ENCODE measurements at places on chromosomes 6 and 20.
A peak's percentile ranks its signal among the peaks of the same experiment; 100 is the strongest.

- DNase-seq, result no peak
Measured at GRCh38 chr20:20448881-20449280, 81.0 kb downstream of the INSM1 start.

DNA sequence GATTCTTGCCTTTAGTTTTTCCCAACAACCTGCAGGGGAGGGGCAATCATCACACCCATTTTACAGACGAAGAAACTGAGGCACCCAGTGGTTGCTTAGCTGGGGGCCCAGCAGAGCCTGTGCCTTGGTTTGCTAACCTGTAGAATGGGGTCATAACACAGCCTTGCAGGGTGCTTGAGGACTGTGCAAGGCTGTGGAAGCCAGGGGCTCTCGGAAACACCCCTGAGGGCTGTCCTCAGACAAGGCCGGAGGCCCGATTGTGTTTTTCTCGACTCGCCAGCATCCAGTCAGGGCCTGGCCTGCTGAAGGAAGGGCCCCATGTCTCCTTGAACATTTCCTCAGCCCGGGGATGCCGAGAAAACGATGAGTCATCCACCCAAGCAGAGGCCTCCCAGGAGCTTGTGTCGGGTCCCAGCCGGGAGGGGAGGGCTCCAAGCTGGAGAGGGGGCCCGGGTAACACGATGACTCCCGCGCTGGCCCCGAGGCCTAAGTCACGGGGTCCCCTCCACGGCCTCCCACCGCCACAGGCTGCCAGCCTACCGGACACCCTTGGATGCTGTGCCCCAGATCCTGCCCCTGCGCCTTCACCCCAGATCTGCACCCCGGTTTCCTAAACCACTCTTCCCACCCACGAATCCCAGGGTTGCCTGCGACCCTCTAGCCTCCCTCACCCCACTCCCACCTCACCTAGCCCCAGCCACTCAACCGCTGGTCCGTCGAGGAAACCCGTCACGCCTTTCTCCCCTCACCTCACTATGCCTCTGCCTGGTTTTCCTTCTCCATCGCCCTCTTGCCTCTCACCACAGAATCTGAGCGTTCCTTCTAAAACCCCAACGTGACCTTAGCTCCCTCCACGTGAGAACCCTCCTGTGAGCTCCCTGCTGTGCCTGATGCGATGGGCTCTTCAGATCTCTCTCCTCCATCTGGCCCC, 10.6 kb downstream of the NOL4L start:
- DNase-seq, result peak; percentile 58

- DNase-seq, result no peak
Measured at GRCh38 chr6:111211411-111212030, 124.2 kb downstream of the SLC16A10 start.

- DNase-seq, result no peak
Measured at GRCh38 chr6:5994999-5995657, 11.6 kb downstream of the NRN1 start.

GRCh38 chr20:52572687-52573086, 381.1 kb upstream of the ZFP64 start:
- DNase-seq, result no peak

DNA sequence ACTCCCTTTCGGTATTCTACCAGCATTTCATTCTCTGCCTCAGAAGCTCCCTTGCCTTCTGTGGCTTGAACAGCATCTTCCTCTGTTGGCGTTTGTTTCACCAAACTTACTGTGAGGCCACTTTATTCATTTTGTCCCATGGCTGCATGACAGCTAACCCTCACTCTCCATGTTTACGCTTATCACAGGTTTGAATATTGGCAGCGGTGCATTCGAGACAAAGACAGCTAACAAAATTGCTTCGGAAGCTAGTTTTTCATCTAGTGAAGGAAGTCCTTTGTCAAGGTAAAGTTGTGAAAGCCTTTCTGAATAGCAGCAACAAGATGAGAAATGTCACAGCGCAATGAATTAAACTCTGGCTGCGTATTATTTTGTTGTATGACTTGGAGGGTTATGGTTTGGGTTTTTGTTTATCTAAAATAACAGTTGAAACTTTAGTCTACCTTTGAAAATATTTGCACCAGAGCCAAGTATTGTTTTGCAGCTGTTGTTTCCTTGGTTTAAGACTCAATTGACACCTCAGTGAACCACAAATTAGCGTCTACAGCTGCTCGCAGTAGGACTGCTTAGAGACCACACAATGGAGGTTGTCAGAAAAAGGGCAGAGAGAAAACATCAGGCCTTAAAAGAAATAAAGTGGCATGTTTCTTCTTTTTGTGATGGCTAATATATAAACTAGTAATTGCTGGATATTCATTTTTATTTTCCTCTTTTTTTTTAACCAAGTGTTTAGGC, 70.4 kb upstream of the XRN2 start:
- no peak for DNase-seq

DNA sequence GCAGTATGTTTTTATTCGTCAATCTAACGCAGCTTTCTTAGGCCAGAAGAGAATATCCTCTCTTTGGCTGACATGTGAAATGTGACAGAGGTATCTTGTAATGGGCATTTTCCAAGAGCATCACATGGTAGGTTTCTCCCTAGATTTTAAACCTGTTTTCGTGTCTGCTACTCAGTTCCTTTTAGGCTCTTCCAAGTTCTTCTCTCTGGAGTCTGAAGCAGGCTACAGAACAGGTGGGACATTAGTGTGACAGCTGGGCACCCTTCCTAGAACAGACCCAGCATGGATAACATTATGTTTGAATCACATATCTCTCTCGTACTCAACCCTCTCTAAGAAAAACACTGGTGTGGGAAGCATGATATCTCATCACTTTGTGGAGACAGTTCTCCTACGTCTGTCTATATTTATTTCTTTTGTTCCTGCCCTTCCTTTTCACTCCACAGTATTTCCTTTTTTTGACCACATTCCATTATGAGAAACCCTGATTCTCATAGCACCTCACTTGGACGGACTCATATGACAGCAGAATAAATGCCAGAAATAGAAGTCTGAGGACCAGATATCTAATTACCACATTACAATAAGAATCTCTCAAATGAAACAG, 263.4 kb downstream of the NKAIN2 start:
- no peak for DNase-seq

DNA sequence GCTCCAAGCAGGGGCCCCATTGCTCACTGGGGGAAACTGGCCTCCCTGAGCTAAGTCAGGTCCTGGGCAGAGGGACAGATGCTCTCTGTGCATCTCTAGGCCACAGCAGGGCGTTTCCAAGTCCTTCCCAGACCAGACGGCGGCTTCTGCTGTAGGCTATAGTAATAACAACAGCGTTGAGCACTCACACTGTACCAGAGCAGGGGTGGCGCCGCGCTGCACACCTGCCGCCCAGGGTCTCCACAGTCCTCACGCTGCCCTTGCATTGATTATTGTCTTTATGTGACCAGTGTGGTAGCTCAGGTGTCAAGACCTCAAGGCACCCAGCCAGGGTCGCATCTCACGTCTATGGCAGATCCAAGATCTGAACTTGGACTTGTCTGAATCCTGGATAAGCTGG, 14.9 kb upstream of the CCN5 start:
- no peak for DNase-seq

- no peak for DNase-seq
Measured at GRCh38 chr6:133165235-133165634, 75.9 kb upstream of the EYA4 start.

DNA sequence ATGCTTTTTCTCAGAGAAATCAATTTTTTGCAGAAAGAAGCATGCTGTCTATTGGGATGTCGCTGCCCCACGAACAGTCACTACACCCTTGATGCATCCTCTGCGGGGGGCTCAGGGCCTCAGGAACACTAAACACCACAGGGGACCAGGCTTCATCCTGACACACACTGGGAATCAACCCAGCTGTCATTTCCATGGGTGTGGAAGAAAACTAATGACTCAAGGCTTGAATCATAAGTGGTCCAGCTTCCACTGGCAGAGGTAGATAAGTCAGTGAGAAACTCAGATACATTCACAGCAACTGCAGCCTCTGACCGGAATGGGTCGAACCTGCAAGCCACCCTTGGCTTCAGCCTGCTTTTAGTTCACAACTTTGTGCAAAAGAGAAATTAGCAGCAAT, 81.3 kb upstream of the SPTLC3 start:
- no peak for DNase-seq

- no peak for DNase-seq
Measured at GRCh38 chr20:32034581-32035425, 17.2 kb upstream of the HCK start.

GRCh38 chr6:3301506-3301905, 42.8 kb downstream of the PSMG4 start:
- no peak for DNase-seq

GRCh38 chr6:159044899-159045727, at the start of gene TAGAP:
Gene TAGAP, minus strand, starts transcription at chr6:159044991. Its CDS starts 845 bp downstream, at chr6:159044146.
- no peak for DNase-seq

DNA sequence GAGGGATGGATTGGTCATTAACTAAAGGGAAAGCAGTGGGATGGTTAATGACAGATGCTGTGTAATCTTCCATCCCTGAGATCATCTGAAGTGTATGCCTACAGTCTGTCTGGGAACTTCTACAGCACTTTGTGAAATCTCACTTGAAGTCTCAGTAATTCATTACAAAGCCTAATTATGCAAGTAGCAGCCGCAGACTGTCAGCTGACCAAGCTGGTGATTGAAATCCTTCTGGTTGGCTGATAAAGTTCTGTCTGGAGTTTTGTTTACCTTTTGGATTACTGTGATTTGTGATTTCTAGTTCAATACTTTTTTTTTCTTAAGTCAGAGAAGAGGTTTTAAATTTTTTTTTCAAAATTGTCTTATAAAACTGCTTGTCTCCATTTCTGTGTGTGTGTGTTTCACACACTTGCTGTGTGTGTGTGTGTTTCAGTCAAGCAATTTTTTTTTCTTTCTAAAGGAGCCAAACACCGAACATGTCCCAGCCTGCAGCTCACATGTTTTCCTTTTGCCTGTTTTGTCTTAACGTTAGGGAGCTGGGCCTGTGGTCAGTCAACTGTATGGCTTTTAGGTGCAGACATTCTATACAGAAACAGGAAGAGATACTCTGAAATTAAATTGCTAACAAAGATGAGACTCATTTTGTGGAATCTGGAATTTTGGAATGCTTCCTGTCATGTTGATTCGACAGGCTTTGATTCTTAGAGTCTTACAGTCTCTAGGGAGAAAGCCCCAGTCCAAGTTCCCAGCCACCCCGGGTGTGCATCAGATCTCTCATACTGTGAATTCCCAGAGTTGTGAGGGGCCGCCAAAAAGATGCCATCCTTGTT, 28.5 kb upstream of the ADGRF4 start:
- no peak for DNase-seq

- DNase-seq, result peak; percentile 47
Measured at GRCh38 chr20:20549704-20550103, 162.7 kb downstream of the RALGAPA2 start.

- DNase-seq, result peak; percentile 10
Measured at GRCh38 chr6:80282913-80283554, 176.6 kb downstream of the BCKDHB start.

All from stromal cell of bone marrow (primary cell).